ENCODE measurements at places on chromosomes 7 and 10.

GRCh38 chr10:13887761-13888160, 301.0 kb downstream of the PRPF18 start:
- DNase-seq, result no peak

DNA sequence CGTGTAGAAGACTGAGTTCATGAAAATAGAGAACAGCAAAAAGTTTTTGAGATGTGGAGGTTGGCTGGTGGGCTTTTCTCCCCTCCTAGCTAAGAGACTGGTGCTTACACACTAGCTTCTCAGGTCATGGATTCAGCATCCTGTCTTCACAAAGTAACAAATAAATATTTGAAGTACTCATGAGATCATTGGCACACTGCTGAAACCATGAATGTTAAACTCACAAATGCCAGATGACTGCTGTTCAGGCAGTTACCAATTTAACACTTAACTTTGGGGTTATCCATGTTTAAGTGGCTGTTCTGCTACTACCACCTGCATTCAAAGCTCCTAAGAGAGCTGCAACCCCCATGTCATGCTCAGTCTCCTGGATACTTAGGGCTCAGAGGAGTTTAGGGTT, 119.0 kb upstream of the BET1 start:
- DNase-seq, result no peak

DNA sequence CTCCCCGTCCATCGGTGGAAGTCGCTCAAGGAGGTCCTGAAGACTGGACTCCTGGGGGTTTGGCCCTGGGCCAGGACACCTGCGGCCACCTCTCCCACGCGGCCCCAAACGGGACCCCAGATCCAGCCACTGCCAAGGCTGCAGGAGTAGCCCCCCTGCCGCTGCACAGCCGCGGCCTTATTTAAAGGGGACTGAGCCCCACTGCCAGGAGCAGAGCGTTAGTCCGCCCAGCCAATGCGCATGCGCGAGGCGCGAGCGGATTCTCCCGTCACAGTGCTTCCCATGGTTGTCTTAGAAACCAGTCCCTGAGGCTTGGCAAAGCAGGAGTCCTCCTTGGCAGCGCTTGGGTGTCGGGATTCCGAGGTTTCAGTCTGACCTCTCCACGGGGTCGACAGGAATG, 320.0 kb downstream of the ZNF716 start:
- no peak for DNase-seq

DNA sequence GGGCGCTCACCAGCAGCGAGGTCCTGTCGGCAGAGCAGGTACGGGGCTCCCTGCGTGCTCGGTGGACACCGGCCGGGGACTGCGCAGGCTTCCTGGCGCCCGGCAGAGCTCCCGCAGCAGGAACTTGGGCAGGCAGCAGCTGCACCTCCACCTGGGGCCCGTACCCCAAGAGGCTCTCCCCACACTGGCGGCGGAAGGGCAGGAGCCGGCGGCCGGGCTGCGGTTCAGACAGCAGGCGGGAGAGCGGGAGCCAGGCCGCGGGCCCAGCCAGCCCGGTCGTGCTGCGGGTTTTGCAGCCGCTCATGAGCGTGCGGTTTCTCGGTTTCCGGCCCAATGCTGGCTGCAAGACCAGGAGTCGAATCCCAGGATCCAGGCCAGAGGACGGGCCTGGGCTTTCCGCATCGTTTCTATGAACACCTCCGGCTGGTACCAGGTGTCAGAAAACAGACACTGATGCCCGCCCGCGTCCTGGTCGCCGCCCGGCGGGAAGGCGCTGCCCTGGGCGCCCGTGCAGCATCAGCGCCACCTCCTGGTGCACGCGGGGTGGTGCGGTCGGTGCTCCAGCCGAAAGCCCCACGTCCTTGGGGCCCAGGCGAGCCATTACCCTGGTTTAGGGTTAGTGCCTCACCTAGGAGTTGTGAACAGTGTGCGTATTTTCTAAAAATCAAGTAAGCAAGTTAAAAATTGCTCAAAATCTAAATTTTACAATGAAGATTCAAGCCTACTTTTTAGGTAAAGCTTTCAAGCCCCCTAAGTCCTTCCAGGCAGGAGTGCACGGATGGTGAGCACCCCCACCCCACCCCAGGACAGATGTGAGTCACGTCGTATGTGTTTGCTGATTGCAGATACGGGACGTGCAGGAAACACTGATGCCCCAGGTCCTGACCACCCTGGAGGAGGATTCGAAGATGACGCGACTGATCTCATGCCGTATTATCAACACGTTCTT, 47.4 kb upstream of the PRKAR1B start:
- DNase-seq, result peak; percentile 82

DNA sequence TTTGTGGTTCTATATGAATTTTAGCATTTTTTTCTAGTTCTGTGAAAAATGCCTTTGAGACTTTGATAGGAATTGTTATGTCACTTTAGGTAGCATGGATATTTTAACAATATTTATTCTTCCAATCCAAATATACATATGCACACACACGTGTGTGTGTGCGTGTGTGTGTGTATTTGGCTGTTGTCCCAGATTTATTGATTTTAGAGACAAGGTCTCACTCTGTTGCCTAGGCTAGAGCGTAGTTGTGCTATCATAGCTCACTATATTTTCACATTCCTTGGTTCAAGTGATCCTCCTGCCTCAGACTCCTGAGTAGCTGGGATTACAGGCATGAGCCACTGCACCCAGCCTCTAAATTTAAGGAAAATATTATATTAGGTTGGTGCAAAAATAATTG, 162.5 kb upstream of the TRIM24 start:
- no peak for DNase-seq

GRCh38 chr10:33820531-33820930, 486.1 kb upstream of the NRP1 start:
- no peak for DNase-seq

- DNase-seq, result no peak
Measured at GRCh38 chr7:26478550-26478949, 186.9 kb downstream of the SNX10 start.

GRCh38 chr10:91799612-91799975, 1.4 kb downstream of the TNKS2 start:
- DNase-seq, result no peak

- no peak for DNase-seq
Measured at GRCh38 chr7:131027287-131027773, 293.3 kb upstream of the KLF14 start.

DNA sequence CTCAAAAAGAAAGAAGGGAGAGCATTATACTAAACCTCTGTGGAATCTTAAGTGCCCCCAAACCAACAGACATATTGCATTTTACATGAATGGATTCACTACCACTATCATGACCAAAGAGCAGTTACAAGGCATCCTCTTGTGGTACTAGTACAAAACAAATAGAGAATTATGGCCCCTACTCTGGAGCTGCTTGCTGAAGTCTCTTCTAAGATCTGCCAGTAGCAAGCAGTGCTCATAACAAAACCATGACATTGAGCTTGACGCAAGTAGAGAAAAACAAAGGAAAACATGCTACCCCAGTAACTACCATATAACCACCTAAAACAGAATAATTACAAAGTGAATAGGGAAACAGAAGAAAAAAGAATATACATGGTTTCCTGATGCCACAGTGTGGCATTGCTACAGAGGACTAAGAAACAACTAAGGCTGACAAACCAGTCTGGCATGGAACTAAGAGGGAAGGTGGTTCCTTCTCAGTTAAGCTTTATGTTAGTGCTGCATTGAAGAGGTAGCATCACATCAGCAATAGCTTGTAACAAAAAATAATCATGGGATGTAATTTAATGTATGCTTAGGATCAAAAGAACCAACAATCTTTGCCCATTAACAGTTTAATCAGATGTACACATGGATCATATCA, 150.2 kb upstream of the AGR3 start:
- no peak for DNase-seq

DNA sequence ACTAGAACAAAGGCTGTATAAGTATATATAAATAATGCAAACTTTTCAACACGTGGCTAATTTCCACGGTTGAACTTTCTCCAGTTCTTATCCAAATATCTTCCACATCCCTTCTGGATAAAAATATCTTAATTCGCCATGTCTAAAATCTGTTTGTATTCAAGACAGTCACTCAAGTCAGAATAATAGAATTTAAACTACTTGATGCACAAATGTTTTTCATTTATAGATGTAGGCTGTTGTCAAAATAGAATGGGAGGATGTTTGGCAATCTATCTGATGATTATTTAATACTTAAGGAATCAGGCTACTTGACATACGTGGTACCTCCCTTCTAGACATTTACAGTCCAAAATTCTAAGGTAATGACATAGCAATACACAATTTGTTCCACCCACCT, 204.3 kb downstream of the TWIST1 start:
- no peak for DNase-seq

GRCh38 chr10:113754125-113754524, 2.6 kb downstream of the PLEKHS1 start:
- no peak for DNase-seq

DNA sequence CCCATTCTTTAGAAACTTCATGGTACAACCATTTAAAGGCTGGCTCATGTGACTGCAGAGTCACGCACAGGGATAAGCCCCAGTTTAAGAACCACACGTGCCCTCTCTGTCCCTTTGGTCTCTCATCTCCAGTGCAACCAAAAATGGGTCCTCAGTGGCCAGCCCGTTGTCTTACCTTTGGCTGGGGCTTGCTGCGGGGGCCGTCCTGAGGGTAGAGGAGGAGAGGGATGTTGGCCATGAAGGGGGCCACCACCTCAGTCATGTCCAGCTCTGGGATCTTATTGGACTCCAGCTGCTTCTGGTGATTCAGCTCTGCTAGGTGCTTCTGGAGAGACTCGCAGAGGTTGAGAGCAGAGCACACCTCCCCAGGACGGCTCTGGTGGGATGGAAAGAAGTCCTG, 22.3 kb downstream of the PSAP start:
- DNase-seq, result no peak

DNA sequence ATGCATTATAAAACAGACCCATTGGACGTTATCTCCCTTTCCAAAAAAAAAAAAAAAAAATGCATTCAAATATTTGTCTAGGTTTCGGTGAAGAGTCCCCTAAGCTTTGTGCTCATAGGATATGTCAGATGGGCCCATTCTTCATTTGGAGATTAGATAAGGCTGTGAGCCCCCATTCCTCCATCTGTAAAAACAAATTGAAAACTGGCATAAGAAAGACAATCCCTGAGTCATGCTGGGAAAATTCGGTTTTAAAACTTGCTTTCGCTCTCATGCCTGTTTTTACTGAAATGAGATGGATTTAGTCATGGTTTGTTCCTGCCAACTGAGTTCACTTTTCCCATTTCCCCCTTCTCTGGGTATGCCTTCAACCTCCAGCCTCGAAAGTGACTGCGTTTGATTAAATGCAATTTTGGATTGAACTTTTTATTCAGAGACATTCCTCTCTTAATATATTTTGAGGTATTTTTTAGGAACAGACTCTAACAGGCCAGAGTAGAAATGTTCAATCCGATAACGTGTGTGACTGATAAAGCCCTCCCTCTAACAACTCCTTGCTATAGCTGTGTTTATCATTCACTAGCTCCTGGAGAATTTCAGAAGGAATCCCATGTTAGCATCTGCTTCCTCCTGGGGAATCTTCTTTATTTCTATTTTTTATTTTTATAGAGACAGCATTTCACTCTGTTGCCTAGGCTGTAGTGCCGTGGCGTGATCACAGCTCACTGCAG, 190.9 kb upstream of the LYZL2 start:
- DNase-seq, result no peak

GRCh38 chr7:130513447-130513846, 21.6 kb downstream of the MEST start:
- DNase-seq, result no peak

- DNase-seq, result no peak
Measured at GRCh38 chr10:86858011-86858410, 99.4 kb downstream of the MMRN2 start.
